ENCODE measurements at places on chromosomes 11 and 22.

- DNase-seq, result no peak
Measured at GRCh38 chr11:67024966-67025365, 2.0 kb downstream of the SYT12 start.

DNA sequence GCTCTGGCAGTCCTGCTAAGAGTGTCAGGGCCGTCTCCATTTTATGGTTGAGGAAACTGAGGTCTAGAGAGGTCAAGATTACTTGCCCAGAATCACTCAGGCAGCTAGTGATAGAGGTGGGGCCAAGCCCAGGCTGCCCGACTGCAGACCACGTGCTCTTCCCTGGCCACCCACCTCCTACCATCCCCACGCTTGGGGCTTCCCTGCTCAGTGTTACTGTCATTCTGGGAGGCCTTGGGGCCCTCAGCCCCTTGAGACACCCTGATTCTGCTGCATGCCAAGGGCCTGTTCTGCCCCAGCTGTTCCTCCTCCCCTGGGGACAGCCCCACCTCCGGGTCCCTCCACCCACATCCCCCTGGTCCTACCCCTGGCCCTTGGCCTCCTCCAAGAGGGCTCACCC lies 17.2 kb upstream of the TAB1 start:
- no peak for DNase-seq

GRCh38 chr11:134258577-134258976 lies 5.2 kb downstream of the ACAD8 start:
- DNase-seq, result no peak

GRCh38 chr11:44968510-44968909 lies 17.8 kb upstream of the TP53I11 start:
- DNase-seq, result no peak

- no peak for DNase-seq
Measured at GRCh38 chr11:124749912-124750311, 2.1 kb downstream of the VSIG2 start.

GRCh38 chr22:27474711-27475547 lies 326.6 kb downstream of the MN1 start:
- DNase-seq, result no peak

GRCh38 chr11:14446701-14447169 lies 52.9 kb downstream of the COPB1 start:
- DNase-seq, result no peak

DNA sequence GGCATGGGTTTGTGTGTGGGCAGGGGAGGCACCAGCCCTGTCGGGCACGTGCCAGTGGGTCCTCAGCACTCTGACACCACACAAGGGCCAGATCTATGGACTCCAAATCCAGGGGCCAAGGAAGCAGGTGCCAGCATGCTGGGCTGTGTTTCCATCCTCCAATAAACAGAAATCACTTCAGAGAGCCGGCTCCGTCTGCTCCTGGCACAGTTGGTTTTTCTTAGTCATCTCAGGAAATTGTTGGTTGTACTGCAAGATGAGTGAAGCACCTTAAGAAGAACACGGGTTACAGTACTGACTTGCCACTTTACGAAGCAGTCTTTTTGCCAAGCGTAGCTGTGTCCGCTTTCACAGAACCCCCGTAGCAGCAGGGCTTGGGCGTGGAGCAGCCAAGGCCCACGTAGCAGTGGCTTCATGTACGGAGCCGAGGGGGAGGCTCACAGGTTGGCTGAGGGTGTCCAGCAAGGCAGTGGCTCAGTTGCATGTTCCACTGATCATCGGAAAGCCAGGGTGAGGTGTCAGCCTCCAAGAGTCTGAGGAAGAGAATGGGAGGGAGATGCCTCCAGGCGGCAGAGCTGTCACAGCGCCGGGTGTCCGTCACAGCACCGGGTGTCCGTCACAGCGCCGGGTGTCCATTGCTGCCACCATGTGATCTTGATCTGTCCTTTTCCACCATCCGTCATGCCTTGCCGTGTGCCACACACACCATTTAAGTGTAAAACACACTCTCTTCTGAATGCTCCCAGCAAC lies 314.9 kb downstream of the CTTN start:
- no peak for DNase-seq

DNA sequence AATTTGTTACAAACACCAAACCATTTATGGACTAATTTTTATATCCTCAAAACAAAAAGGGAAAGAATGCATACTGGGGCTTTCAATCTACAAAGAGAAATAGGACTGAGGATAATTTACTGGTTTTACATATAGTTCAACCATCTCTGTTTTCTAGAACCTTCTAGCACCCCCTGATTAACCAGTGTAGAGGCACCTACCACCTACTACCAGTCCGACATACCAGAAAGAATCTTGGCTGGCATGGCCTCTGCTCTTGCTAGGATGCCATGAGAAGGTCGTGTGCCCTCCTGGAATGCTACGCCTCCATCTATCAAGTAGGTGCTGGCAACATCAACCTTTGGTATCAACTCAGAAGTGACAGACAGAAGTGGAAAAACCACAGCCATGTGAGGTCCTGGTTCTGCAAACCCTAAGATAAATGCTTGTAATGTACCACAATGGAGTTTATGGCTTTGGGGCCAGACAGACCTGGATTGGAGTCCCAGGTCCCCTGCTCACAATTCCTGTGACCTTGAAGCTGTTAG lies 28.2 kb downstream of the MYH9 start:
- DNase-seq, result no peak

- no peak for DNase-seq
Measured at GRCh38 chr22:49325531-49326395, 501.9 kb downstream of the BRD1 start.

GRCh38 chr22:17407643-17408042 lies 38.4 kb downstream of the CECR2 start:
- no peak for DNase-seq

DNA sequence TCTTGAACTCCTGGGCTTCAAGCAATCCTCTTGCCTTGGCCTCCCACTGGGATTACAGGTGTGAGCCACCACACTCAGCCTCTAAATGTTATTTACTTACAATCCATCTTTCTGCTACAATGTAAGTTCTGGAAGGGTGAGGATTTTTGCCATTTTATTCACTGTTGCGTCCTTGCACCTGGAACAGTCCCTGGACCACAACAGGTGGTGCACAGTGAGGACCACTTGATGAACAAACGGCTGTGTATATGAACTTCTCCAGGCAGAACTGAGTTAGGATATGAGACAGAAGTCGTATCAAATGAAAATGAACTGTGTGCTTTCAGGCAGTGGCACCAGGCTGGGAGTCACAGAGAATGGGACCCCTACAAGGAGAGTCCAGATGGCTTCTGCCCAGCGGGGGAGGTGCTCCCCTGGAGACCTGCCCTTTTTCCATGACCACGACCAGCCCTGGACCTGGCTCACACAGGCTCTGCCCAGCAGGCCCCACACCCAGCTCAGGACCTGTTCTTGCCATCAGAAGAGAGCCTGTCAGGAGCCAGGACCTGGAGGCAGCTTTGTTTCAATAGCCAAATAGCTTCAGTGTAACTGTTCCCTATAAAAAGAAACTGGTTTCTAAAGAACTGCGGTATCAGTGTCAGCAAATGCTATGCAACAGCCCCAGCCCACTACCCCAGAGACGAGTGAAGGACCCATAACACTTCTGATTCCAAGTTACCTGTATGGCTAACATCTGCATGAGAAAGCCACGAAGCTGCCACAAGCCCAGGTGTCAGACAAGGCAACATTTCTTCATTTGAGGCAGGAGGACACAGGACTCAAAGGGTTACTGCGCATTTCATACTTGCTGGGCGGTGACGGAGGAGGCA lies 104.9 kb downstream of the MICAL3 start:
- no peak for DNase-seq

- no peak for DNase-seq
Measured at GRCh38 chr22:38250643-38251340, 22.0 kb downstream of the TMEM184B start.

DNA sequence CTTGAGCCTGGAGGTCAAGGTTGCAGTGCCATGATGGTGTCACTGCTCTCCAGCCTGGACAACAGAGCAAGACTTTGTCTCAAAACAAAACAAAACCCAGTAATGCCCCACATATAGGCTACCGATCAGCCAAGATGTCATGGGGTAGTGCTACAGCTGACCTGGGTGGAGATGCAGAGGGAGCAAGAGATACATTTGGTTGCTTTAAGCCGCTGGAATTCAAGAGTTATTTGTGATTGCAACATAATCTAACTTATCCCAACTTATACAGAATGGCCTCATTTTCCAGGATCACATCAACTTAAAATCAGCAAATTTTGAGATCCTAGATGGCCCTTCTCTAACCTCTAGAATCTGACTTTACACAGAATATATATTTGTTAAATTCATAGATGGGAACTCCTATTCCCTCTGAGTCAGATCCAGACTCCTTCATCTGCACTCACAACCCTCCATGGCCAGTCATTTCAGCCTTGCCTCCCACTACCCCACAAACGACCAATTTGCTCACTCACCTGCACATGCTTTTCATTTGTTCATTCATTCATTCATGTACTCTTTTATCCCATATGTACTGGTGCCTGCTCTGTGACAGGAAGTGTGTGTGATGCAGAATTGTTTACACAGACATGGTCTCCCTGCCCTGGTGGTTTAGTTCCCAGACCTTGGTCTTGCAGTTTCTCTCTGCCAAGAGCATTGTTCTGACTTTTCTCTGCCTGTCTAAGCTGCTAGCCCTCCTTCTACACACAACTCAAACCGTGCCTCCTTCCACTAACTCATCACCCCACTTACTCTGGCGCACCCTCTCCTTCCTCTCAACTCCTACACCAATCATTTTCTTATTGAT lies 24.1 kb upstream of the APLNR start:
- no peak for DNase-seq

DNA sequence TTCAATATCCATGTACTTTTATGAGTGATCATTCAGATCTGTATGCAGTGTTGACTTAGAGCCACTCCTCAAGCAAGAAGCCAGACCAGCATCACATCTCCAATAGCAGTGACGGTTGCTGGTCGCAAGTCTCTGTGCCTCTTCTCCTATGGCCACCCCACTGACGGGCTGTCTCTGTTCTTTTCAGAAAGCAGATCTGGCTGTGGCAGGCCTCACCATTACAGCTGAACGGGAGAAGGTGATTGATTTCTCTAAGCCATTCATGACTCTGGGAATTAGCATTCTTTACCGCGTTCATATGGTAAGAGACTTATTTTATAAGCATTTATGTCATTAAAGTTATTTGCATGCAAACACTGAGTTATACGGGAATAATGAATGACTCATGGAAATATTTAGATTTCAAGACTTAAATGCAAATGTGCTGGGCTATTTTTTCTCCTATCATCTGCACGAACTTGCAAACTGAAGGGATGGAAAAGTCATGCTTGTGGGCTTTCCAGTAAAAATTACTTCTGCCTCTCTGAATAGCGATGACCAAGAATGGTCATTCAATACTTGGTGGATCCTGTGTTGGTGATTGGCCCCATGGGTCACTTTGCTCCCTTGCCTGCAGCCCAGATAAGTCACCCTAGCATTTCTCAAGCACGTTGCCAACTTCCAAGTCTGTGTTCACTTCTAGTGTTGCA lies 83.6 kb upstream of the TBCEL start:
- DNase-seq, result no peak

GRCh38 chr22:31046539-31047226 lies 34.4 kb upstream of the SMTN start:
- peak; percentile 89 for DNase-seq

GRCh38 chr11:130467116-130467900 lies 18.9 kb downstream of the ADAMTS15 start:
- no peak for DNase-seq

- no peak for DNase-seq
Measured at GRCh38 chr11:63791495-63792167, 21.6 kb upstream of the SPINDOC start.

GRCh38 chr11:133047771-133048115 lies 484.6 kb downstream of the OPCML start:
- no peak for DNase-seq

DNA sequence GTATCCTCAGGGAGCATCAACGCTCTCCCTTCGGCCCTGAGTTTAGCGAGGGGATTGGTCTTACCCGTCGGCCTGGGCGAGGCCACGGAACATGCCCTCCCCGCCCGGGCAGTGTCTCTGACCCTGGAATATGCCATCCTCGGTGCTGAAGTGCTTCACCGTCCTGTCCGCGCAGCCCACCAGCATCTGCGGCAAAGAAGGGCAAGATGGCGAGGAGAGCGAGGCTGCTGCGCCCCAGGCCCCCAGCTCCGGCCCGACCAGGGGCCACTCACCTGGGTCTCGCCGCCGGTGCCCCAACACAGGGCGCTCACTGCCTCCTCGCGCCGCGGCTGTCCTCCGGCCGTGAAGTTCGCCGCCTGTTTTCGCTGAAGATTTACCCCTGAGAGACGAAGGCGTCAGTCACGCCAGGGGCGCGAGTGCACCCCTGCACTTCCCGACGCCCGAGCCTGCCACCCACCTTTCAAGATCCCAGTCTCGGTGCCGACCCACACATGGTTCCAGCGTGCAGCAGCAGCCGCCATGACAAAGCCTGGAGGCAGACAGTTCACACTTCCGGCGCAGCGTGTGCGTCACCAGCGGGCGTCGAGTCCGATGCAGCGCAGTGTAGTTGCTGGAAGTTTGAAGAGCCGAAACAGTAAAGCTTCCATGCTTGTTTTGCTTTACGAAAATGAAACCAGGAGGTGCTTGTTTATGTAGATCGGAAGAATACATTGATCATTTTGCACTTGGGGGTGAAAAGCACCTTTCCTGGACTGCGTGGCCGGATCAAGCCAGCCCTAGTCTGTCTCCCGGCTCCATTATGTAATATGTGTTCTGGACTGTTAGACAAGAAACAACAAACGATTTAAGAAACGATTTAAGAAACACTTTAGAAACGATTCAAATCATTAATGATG lies at the start of gene WDR74:
TSS of gene WDR74 (minus strand) at position 541 of the 896 bp plus-strand sequence. CDS start at position 521, 20 bp downstream.
- peak; percentile 91 for DNase-seq

DNA sequence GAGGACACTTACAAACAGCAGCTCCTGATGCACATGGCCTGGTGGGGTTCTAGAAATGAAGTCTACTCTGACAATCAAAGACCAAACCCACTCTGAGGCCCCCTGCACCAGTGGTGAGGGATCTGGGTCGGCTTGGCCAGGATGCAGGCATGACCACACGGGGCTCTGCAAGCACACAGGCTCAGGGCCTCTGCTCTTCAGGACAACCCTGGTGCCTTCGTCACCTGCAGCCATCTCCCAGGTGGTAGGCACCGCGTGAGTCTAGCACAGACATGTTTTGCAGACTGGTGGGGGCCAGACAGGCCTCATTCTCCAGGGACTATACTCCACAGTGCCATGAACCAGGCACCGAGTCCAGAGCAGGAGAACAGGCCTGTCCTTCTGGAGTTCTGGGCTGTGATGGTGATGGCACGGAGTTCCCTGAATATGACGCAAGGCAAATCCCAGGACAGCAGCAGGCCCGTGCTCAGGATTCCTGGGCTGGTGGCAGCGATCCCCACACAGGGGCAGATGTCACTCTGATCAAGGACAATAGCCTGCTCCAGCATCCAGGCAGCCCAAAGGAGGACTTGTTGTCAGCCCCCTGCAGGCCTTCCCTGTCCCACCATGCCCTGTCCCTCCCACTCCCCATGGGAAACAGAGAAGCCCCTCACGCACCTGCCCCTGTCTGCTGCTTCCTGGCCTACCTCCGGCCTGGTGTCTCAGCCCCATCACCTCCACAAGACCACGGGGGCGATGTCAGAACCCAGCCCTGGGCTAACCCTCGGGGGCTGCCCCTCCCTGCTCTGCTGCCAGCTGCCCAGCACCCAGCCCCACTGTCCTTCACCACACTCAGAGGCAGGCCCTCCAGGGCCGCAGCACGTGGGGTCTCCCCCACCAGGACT lies 36.1 kb downstream of the GNB1L start:
- DNase-seq, result no peak
